ENCODE measurements at places on chromosomes 4 and X. TPM values are rescaled to one million over a fixed set of nuclear protein-coding genes. Genes with fewer than 3 reads are reported as not detected.

The LRCH2 gene
- total RNA-seq: 8.4 TPM

The EFHC2 gene
- 1.4 TPM for total RNA-seq

The ARHGAP6 gene
- total RNA-seq: 19.6 TPM

The FAM241A gene
- total RNA-seq: 4.6 TPM

The SH3TC1 gene
- total RNA-seq: 45.1 TPM

The RBMXL3 gene
- total RNA-seq: not detected

All from posterior vena cava (tissue), 2 donors.